ENCODE measurements at places on chromosomes 2 and 18. TPM values are rescaled to one million over a fixed set of nuclear protein-coding genes. Genes with fewer than 3 reads are reported as not detected.
A peak's percentile ranks its signal among the peaks of the same experiment; 100 is the strongest.

Gene GRHL1
- total RNA-seq = 0.38 TPM

DNA sequence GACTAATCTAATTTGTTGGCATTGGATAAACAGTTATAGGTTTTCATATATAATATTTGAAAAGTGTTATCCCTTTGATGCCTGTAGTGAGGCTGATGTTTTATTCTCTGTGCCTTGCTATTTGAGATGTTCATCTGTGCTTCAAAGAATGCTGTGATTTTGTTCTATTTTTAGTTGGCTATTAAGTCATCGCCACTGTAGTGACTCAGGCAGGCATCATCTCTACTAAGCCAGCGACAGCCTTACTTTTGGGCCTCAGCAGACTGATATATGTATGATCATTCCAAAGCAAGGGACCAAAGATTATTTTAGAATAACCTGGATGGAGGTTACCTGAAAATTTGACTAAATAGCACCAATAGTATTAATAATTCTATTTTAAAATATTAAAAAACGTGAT lies 1674.5 kb upstream of the NXPH2 start:
- peak; percentile 88 for DNase-seq

Gene OSR1
- total RNA-seq = 9.1 TPM

Gene ERMN
- total RNA-seq = not detected

- peak; percentile 58 for DNase-seq
Measured at GRCh38 chr2:117972476-117973123, 41.3 kb downstream of the CCDC93 start.

Gene BIRC6
- total RNA-seq = 122 TPM
